ENCODE measurements at places on chromosomes 1 and 21. TPM values are rescaled to one million over a fixed set of nuclear protein-coding genes. Genes with fewer than 3 reads are reported as not detected.

Gene ACOT11
- 39.1 TPM for total RNA-seq

Gene ZBTB40
- total RNA-seq, result 16.9 TPM

Gene TMEM53
- total RNA-seq, result 4.9 TPM

Gene FCGR2B
- 0.58 TPM for total RNA-seq

Gene PGLYRP3
- total RNA-seq, result not detected

Gene ACTL8
- not detected for total RNA-seq

Gene RBM15
- total RNA-seq, result 39.3 TPM

Gene KCNE2
- total RNA-seq, result 34.4 TPM

Gene ELAVL4
- total RNA-seq, result not detected

Gene IL24
- total RNA-seq, result not detected

Gene SON
- 187 TPM for total RNA-seq

- no peaks in the 10 kb centered on the region for H3K27me3 ChIP-seq
- no peak overlapping the region for H3K4me3 ChIP-seq
- no peaks in the 10 kb centered on the region for H3K4me1 ChIP-seq
- no peak overlapping the region for H3K27ac ChIP-seq
- no peak for DNase-seq
Observed at GRCh38 chr1:5950994-5951785, 41.0 kb downstream of the NPHP4 start.

GRCh38 chr1:179856296-179856695 is 21.3 kb downstream of the TOR1AIP2 start:
- no peaks in the 10 kb centered on the region for H3K27me3 ChIP-seq
- no peak overlapping the region for H3K27ac ChIP-seq
- no peaks in the 10 kb centered on the region for H3K4me1 ChIP-seq

DNA sequence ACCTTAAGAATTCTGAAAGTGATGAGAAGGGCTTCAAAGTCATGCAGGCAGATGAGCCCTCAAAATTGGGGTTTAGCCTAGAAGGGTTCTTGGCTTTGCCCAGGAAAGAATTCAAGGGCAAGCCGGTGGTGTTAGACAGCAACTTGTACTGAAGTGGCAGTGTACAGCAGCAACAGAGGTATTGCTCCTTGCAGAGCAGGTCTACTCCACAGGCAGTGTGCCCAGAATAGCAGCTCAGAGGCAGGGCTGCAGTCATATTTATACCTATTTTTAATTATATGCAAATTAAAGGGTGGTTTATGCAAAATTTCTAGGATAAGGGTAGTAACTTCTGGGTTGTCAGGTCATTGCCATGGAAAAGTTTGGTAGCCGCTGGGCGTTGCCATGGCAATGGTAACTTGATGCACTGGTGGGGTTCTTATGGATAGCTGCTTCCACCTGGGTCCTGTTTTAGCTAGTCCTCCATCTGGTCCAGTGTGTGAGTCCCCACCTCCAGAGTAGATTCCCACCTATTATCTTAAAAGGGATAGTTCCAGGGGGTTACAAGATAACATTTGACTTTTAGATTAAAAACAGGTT is 57.9 kb upstream of the CR2 start:
- H3K27me3 ChIP-seq, result no peaks in the 10 kb centered on the region
- no peaks in the 10 kb centered on the region for H3K4me1 ChIP-seq
- no peak for DNase-seq
- no peaks in the 10 kb centered on the region for H3K36me3 ChIP-seq

GRCh38 chr1:30419831-30420230 is 303.6 kb downstream of the MATN1 start:
- H3K27ac ChIP-seq, result no peak overlapping the region
- H3K27me3 ChIP-seq, result peaks cover 43% of the 10 kb centered on the region
- H3K36me3 ChIP-seq, result no peaks in the 10 kb centered on the region
- no peak overlapping the region for H3K4me3 ChIP-seq

GRCh38 chr1:26861286-26861701 is 1.7 kb upstream of the SFN start:
- H3K36me3 ChIP-seq, result peaks cover 22% of the 10 kb centered on the region
- peaks cover 28% of the 10 kb centered on the region for H3K4me1 ChIP-seq
- no peak overlapping the region for H3K27ac ChIP-seq

DNA sequence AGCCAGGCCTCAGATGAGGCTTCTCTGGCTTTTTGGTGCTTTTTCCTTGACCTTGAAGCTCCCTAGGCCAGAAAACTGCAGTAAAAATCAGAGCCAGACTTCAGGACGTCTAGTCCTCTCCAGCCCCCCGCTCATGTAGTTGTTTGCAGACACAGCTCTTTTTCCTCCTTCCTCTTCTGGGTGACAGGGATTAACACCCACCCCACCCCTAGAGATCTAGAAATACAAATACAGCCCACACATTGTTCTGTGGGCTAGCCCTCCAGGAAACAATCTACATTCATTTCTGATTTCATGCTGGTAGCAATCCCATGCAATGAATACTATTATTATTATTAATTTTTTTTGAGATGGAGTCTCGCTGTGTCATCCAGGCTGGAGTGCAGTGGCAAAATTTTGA is 9.9 kb upstream of the CLSTN1 start:
- H3K27me3 ChIP-seq, result no peaks in the 10 kb centered on the region
- no peak overlapping the region for H3K4me3 ChIP-seq

- H3K4me1 ChIP-seq, result no peaks in the 10 kb centered on the region
- no peak for DNase-seq
- H3K27me3 ChIP-seq, result no peaks in the 10 kb centered on the region
- H3K36me3 ChIP-seq, result no peaks in the 10 kb centered on the region
- H3K4me3 ChIP-seq, result no peak overlapping the region
- H3K27ac ChIP-seq, result no peak overlapping the region
Observed at GRCh38 chr1:187383366-187383765, 554.6 kb downstream of the PLA2G4A start.

DNA sequence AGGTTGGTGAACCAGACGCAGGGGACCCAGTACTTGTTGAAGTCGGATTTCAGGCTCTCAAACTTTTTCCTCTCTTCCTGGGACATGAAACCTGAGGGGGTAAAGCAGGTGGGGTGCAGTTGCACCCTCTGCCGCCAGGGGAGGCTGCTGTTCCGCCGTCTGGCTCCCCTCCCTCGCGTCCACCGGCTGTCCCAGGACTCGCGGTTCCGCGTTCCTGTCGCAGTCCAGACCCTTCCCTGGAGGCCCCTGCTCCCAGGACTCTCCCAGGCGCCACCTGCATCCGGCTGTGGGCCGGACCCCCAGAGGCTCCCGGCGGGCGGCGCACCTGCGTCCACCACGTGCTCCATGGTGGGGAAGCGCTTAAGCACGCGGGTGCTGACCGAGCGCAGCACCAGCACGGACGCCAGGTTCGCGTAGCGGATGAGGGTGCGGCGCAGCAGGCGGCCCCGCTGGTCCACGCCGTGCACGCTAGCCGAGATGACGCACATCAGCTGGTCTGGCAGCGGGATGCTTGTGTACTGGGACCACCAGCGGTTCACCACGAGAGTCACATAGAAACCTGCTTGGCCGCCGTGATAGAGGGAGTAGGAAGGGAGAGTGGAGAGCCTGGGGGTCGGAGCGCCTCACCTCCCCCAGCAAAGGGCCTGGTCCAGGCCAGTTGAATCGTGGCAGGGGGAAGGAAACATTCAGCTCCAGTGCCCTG is 1.7 kb downstream of the BEST4 start:
- H3K4me1 ChIP-seq, result peaks cover 35% of the 10 kb centered on the region
- peaks cover 11% of the 10 kb centered on the region for H3K36me3 ChIP-seq
- H3K4me3 ChIP-seq, result peak overlapping the region; percentile 47
- DNase-seq, result peak; percentile 93

DNA sequence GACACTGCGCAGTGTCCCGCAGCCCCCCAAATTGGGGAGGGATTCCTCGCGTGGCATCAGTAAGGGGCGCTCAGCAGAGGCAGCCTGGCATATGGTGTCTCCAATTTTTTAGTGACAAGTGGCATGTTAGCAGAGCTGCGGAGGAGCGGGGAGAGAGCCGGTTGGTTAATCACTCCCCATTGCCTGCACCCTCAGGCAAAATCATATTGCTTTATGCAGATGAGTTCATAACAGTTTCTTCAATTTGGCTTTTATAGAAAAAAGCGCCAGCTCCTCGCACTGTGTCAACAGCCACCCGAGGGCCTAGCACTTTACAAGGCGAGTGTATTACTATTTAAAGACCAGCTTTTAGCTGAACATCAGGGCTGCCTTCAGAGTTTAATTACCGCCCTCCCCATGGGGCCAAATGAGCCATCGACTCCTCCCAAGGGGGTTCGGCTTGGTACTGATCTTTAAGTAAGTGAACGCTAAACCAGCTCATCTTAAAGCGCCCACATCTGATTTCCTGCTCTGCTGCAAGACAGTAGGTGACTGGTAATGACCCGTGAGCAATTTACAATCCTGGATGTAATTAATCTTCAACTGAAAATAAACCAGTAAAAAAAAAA is 298.9 kb downstream of the DSCAM start:
- no peak overlapping the region for H3K4me3 ChIP-seq
- no peaks in the 10 kb centered on the region for H3K4me1 ChIP-seq
- DNase-seq, result no peak
- no peaks in the 10 kb centered on the region for H3K27me3 ChIP-seq
- H3K27ac ChIP-seq, result no peak overlapping the region

DNA sequence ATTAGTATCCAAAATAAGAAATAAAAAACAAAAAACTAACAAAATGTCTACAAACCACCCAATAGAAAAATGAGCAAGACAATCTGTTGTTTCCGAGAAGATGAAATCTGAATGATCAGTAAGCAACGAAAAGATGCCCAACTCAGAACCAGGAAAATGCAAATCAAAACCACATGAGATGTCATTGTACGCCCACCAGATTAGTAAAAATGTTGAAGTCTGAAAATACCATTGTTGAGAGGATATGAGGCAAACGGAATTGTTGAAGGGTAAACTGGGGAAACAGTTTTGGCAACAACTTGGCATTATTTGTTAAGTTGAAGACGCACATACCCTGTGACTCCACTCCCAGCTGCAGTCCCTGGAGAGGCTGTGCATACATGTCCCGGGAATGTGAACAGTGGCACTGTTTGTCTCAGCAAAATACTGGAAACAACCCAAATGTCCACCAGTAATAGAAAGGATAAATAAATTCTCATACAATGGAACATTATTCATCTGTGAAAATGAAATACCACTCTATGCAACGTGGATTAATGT is 10.6 kb downstream of the ZBTB17 start:
- peaks cover 13% of the 10 kb centered on the region for H3K4me1 ChIP-seq
- no peaks in the 10 kb centered on the region for H3K36me3 ChIP-seq
- H3K27ac ChIP-seq, result no peak overlapping the region
- no peak overlapping the region for H3K4me3 ChIP-seq
- no peak for DNase-seq

- H3K36me3 ChIP-seq, result no peaks in the 10 kb centered on the region
- H3K27ac ChIP-seq, result no peak overlapping the region
- H3K4me1 ChIP-seq, result peaks cover 11% of the 10 kb centered on the region
- H3K27me3 ChIP-seq, result no peaks in the 10 kb centered on the region
Observed at GRCh38 chr21:29201186-29201585, 70.7 kb downstream of the MAP3K7CL start.

- H3K4me3 ChIP-seq, result peak overlapping the region; percentile 90
- H3K36me3 ChIP-seq, result no peaks in the 10 kb centered on the region
- peak; percentile 18 for DNase-seq
- peak overlapping the region; percentile 95 for H3K27ac ChIP-seq
- H3K4me1 ChIP-seq, result peaks cover 44% of the 10 kb centered on the region
- no peaks in the 10 kb centered on the region for H3K27me3 ChIP-seq
Observed at GRCh38 chr1:113072141-113072756, 749 bp upstream of the LRIG2 start.

DNA sequence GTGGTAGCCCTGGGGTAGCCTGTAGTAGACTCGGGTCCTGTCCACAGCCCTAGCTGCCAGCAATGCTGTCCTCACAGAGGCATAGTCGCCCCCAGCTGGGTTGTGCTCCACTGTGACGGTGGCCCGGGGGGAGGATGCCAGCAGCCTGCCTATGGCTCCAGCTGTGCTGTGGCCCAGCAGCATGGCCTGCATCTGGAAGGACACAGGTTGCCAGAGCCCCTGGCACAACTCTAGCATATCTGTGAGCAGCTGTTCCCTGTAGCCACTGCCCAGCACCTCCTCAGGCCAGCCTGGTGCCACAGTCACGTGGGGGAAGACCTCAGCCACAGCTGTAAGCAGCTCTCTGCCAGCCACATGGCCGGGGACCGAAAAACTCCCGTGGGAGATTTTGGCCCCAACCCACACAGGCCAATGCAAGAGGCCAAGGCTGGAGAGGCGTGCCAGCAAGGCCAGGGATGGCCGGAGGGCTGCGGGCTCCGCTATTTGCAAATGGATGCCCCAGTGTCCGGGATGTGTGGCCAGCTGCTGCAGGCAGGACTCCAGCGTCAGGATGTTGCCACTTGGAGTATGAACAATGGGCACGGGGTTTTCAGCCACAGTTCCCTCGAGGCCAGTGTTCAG is 13.9 kb downstream of the FAM151A start:
- no peak overlapping the region for H3K27ac ChIP-seq
- no peak for DNase-seq
- H3K27me3 ChIP-seq, result no peaks in the 10 kb centered on the region
- no peak overlapping the region for H3K4me3 ChIP-seq
- no peaks in the 10 kb centered on the region for H3K4me1 ChIP-seq

DNA sequence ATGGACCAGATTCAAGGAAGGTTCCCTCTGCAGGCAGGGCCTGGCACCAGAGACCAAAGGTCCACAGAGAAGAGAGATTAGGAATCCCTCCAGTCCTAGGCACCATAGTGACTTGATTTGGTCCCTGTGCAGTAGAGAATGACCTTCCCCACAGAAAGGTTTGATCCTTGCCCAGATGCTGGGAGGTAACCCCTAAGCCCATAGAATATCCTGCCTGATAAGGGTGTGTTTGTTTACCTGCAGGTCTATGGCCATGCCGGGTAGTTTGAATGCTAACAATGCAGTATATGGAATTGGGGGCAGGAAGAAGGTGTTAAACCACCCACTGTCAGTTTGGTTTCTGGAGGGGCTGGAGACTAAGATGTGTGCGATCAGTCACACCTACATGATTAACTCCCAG is 57.1 kb upstream of the NFASC start:
- no peak overlapping the region for H3K4me3 ChIP-seq
- no peak for DNase-seq
- no peaks in the 10 kb centered on the region for H3K4me1 ChIP-seq
- H3K27ac ChIP-seq, result no peak overlapping the region
- no peaks in the 10 kb centered on the region for H3K36me3 ChIP-seq
- no peaks in the 10 kb centered on the region for H3K27me3 ChIP-seq

GRCh38 chr1:40784141-40784770 is 669 bp downstream of the KCNQ4 start:
- no peaks in the 10 kb centered on the region for H3K36me3 ChIP-seq
- H3K27me3 ChIP-seq, result no peaks in the 10 kb centered on the region
- peak overlapping the region; percentile 52 for H3K4me3 ChIP-seq

GRCh38 chr1:92964998-92965397 is 3.7 kb upstream of the DIPK1A start:
- no peaks in the 10 kb centered on the region for H3K36me3 ChIP-seq
- H3K4me1 ChIP-seq, result peaks cover 6% of the 10 kb centered on the region
- no peaks in the 10 kb centered on the region for H3K27me3 ChIP-seq
- no peak overlapping the region for H3K27ac ChIP-seq

All from stomach (tissue), 19 donors.